ENCODE measurements at places on chromosomes 5 and 9. TPM values are rescaled to one million over a fixed set of nuclear protein-coding genes. Genes with fewer than 3 reads are reported as not detected.

DNA sequence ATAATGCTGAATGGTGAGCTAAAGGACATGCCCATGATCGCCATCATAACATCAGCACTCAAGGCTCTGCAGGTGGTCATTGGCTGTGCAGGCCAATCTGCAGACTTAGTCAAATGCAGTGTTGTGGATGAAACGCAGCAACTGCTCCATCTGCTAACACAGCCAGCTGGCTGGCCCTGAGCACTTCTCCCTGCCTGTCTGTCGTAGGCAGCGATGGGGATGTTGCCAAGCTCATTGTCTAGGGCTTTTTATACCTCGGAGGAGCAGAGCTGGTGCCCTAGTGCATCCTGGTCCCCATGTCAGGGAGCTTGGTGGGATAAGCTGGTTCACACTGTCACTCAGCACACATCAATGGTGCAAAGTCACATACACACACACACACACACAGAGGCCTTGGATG lies 189.4 kb downstream of the TENT4A start:
- no peak for DNase-seq

- no peak for DNase-seq
Observed at GRCh38 chr5:60690326-60690725, 9.6 kb downstream of the DEPDC1B start.

DNA sequence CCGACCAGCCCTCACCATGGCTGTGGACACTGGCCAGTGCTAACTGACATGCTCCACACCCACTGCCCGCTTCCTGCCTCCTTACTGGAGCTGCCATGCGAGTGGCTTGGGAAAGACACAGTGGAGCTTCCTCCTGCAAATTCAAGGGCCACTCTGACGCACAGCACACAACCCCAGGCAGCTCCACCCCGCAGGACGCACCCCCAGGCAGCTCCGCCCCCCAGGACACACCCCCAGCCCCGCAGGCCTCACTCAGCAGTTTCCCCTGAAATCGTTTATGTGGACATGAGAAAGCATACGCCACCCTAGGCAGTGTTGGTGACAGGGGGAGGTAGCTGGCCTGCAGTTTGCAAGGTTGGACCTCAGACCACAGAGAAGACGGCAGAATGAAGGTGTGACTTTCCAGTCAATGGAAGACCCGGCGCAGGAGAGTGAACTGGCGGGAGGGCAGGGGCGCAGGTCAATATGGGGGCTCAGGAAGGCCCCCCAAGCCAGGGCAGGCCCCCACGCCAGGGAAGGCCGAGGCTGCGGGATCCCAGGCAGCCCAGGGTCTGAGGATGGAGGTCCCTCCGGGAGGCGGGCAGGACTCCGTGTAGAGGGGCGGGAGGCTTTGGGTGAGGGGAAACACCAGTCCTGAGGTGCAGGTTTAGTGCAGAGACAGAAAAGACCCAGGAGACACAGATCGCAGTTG lies 21.6 kb downstream of the LPCAT1 start:
- DNase-seq: peak; percentile 58

DNA sequence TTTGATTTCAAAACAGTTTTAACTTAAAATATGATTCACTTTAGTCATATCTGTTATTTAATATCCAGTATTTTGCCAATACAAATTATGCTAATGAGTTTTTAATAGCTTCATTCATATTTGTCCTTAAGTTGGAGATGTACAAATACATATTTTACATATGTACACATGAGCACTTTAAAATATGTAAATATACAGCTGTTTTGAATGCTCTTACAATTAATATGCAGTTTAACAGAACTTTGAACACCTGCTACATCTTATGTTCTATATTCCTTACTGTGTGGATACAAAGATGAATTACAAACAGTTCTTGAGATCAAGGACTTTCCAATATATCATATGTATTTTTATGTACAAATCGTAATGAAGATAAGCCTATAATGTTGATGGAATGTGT lies 74.0 kb downstream of the CHSY3 start:
- DNase-seq: no peak

GRCh38 chr5:116441223-116441622 lies 133.4 kb downstream of the SEMA6A start:
- DNase-seq: no peak

DNA sequence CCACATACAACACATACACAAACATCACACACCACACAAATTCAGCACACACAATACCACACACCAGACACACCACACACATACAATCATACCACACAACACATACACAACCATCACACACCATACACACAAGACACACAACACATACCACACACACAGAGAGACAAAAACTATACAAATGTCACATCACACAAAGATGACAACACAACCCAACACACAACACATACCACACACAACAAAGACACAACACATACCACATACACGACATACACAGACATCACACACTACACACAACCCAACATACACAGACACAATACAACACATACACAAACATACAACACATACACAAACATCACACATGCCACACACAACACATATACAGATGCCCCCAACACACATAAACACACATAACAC lies 44.8 kb downstream of the ROR2 start:
- DNase-seq: no peak

- DNase-seq: no peak
Observed at GRCh38 chr5:38596981-38597380, 40.5 kb upstream of the LIFR start.

- DNase-seq: no peak
Observed at GRCh38 chr5:179371121-179371510, 25.9 kb upstream of the ADAMTS2 start.

- DNase-seq: no peak
Observed at GRCh38 chr5:59254055-59254687, 639.4 kb downstream of the PDE4D start.

- DNase-seq: no peak
Observed at GRCh38 chr5:141050622-141051520, at the start of gene PCDHB1. Gene PCDHB1, plus strand, starts transcription at chr5:141051374. Its CDS starts 97 bp downstream, at chr5:141051471.

- DNase-seq: no peak
Observed at GRCh38 chr9:132894862-132895835, 16.5 kb downstream of the SPACA9 start.

GRCh38 chr5:123217173-123217572 lies 128.1 kb downstream of the PRDM6 start:
- DNase-seq: no peak

Gene TRAF1
- 59.6 TPM for total RNA-seq

Gene GALNT12
- 9.9 TPM for total RNA-seq

Gene TLX3
- not detected for total RNA-seq

Gene SLCO6A1
- not detected for total RNA-seq

Gene SLC45A2
- total RNA-seq: 0.21 TPM

Gene HAVCR1
- 2.7 TPM for total RNA-seq

Measured in activated CD8-positive, alpha-beta memory T cell treated with anti-CD3 and anti-CD28 coated beads, Interleukin-2, amount 10 ng/mL, durations not matched to agents 7 days and 5 days (primary cell).